ENCODE measurements at places on chromosomes 16 and 17.

- DNase-seq = no peak
Measured at GRCh38 chr16:46658925-46659324, 30.1 kb downstream of the VPS35 start.

- no peak for DNase-seq
Measured at GRCh38 chr17:17063546-17064122, 21.4 kb downstream of the MPRIP start.

DNA sequence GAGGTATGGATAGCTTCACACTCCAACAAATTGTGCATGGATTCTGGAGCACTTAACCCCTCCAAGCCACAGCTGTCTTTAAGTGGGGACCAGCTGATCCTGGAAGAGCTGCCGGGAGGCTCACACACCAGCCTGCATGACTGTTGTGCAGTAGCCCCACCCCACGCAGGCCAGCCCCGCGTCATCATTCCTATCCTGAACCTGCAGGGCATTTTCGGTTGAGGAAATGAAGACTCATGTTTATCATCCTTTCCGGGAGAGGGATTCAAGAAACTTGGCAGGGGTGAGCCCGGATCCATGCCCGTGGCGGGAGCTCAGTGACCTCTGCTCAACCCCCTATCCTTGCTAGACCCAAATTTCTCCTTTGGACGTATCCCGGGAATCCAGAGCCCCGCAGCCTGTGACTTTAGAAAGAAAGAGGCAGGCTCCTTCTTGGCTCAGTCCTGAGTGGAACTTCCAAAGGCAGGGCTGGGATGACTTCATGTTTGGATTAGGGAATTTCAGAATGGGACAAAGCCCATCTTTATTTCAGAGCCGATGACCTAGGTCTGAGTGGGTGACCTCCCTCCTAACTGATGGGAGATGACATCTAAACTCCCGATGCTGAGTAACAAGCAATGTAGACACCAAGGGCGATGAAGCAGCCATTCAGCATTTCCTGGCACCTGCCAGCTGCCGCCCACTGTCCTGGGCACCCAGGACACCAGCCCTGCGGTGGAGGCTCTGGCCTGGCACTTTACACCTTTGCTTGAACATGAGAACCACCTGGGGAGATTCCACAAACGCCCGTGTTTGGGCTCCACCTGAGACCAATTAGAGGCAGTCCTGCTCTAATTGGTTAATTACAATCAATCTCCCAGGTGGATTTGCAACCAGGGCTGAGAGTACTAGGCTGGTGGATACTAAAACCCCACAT is 43.3 kb upstream of the CMIP start:
- DNase-seq = peak; percentile 87

DNA sequence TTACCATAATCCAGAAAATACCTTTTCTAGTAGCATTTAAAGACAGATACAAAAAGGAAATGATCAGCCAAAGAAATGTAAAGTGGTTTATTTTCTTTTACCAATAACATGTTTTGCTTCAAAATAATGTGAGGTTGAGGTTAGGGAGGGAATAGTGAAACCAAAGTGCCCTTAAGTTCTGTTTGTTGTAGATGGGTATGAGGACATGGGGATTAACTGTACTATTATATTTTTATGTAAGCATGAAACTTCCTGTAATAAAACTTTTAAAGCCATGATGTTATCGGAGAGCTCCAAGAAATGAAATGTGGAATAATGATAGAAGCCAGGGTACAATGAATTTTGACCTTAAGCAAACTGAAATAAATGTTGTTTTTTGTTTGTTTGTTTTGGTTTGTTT is 9.9 kb downstream of the C16orf46 start:
- DNase-seq = no peak

DNA sequence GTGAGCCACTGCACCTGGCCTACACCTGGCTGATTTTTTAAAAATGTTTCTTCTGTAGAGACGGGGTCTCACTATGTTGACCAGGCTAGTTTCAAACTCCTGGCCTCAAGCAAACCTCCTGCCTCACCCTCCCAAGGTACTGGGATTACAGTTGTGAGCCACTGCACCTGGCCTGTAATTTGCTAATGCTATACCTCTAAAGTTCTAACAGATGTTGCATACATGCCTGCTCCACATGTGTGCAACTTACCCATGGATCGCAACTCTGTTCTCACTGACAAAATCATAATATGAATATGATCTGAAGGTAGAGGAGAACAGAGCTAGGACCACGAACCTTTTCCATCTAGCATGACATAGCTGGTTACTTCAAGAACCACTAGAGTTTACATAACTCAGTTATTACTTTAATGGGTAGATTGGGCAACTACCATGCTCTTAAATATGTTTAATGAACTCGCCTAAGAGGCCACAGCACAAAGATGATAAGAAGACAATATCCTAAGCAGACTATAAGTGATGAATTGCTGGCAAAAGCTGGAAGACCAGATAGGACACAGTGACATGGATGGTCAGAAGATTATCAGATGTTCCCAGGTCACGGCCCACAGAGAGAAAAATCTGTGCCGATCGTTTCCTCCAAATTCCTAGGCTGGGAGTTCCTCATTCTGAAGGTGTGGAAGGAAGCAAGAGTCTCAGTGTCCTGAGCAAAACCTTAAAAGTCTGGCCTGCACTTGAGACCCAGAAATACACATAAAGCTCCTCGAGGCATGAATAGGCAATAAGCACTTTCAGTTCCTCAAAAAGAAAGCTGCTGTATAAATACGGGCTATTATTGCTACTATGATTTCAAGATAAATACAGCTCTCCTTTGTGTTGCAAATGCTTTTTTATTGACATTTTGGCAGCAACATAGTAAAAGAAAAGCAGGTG is 53.6 kb upstream of the ICAM2 start:
- peak; percentile 1 for DNase-seq

DNA sequence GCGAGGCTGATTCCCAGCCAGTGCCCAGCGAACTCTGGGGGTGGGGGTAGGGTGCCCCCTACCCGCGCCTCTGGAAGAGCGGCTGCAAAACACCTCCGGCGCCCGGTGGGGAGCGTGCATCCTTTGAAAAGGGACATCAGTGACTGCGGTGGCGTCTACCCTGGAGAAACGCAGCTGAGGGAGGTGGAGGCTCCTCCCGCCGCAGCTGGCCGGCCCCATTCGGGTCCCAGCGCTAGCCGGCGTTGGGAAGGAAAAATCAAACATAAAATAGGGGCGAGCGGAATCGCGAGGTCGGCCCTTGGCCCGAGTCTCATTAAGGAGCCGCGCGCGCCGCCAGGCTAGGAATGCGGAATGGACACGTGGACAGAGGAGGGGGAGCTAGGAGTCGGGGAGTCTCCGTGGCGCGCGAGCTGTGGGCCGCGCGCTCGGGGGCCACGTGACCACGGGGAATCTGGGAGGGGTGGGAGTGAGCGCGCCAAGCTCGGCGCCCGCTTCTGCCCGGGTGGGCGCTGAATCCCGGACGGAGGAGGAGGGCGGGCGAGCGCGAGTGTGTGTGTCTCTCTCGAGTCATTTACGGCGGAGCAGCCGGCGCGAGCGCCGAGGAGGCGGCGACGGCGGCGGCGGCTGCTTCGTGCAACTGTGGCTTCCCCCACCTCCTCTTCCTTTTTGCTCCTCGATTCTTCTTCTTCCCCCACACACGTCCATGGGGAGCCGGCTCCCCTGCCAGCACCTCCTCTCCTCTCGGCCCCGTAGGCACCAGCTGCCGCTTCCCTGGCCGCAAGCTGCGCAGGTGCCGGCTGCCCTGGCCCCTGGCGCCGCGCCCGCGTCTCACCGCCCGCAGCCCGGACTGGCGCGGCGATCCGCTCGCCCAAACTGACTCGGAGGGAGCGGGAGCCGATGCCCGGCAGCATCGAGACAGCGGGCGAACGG is at the start of gene TMEM132E:
Gene TMEM132E (plus strand): TSS at position 566 of the 930 bp plus-strand sequence. CDS start 1,495 bp downstream, outside the sequence.
- DNase-seq = peak; percentile 51

DNA sequence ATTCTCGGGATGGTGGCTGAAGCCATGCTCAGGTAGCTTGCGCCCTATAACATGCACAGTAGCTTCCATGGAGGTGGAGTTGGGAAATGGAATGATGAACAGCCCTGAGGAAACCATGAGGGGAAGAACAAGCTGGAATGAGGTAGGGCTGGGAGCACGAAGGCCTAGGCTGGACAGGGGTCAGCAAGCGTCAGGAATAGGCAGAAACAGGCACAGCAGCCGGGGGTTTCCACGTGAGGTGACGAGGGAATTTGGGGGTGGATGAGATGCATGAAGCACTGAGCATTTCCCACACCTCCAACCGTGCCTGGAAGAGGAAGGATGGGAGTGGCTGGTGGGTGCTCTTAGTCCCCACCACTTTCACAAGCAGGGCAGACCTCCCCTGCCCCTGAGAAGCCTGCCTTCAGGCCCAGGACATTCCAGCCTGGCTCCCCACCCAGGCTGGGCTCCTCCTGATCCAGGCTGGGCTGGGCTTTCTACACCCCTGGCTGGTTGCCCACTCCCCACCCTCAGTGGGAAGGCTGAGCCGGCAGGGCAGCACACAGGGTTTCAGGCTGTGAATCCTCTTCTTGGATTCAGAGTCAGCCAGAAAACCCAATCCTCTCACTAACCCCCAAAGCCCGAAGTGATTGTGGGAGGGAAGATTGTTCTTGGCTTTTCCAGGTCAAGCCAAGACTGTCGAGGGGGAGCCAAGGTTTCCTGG is 21.9 kb downstream of the PLEKHG4 start:
- DNase-seq = peak; percentile 32

DNA sequence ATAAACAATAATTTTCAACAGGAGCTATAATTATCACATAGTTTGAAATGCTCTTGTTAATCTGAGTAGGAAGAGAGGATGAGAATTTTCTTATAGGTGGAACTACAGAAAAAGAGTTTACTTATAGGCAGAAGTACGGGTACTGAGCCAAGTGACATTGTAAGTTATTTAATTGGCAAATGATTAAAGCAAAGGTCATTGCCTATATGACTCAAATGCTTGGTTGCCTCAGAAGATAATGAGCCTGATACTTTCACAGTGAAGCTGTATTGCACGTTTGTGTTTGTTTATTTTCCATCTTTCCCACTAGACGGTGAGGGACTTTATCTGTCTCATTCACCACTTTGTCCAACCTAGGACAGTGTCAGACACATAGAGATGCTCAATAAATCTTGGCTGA is 749.3 kb downstream of the MAF start:
- no peak for DNase-seq

DNA sequence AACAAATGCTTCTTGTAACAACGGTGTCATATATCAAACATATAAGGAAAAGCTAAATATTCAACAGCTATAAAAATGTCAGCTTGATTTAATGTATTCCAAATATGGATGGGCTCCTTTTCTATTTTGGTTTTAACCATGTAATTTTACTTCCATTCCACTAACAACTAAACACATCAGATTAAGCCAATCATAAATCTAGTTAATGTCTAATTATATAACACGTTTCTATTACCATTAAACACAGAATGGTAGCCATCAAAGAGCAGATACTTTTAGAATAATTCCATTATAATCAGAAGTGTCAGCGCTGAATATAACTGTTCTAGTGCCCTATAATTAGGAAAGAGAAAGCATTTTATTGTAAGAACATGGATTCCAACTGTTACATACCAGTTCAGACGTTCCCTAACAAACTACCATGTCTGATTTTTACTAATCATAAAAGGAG is 10.0 kb downstream of the CMC2 start:
- no peak for DNase-seq

DNA sequence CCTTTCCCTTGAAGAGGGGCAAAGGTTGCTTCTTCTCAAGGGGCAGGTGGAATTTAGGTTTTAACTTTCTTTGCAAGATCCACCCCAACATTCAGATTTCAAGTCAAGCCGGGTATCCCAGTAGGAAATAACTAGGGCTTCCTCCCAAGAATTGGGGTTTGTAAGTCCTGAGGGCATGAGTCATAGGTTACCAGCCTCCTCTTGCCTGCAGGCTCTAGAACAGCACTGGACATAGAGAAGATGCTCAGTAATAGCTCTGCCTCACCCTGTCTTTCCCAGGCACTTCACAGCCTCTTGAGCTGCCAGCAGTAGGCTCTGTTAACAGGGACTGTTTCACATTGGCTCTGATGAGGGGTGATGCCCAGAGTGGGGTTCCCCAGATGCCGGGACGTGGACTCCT is 35.8 kb upstream of the ZFP90 start:
- peak; percentile 80 for DNase-seq

GRCh38 chr16:914440-914839 is 56.3 kb downstream of the LMF1 start:
- peak; percentile 27 for DNase-seq

- no peak for DNase-seq
Measured at GRCh38 chr17:20986767-20987510, 55.9 kb downstream of the USP22 start.

DNA sequence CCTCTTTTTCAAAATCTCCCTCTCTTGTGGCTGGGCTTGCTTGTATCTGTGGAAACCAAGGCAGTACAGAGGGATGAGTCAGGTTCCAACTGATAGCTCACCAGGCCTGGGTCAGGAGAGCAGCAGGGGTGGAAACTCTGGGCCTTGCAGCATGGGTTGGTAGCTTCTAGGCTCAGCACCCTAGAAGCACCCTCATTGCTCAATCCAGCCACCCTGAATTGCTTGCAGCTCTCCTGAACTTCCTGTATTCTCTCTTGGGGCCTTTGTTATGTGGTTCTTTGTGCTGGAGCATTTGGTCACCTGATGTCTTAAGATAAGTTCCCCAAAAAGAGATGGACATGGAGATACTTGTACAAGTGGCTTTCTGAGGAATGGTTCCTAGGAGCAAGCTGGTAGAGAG is 169.4 kb downstream of the IRX5 start:
- no peak for DNase-seq

GRCh38 chr16:29974291-29975133 is 844 bp downstream of the TAOK2 start:
- peak; percentile 44 for DNase-seq

- peak; percentile 66 for DNase-seq
Measured at GRCh38 chr17:41917679-41918313, 955 bp downstream of the ACLY start.

- DNase-seq = no peak
Measured at GRCh38 chr16:79041206-79041605, 559.3 kb downstream of the MAF start.

DNA sequence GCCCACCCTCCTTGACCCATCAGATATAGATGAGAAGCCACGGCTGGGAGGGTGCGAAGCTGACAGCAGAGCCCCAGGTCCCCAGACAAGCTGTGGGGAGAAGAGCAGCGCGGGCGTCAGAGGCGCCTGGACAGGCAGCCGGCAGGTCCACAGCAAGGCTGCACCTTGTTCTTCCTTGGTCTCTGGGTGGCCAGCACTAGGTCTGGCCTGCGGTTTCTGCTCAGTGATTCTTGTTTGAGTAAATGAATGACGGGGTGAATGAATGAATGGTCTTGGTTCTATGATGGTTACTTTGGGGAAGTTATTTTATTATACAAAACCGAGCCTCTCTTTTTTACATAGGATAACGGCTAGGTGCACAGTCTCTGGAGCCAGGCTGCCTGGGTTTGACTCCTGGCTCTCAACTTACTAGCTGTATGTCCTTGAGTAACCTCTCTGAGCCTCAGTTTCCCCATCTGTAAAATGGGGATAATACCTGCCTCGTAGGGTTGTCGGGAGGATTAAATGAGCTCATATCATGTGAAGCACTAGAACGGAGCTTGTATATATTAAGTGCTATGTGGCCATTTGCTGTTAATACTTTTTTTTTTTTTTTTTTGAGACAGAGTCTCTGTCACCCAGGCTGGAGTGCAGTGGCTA is 86.1 kb downstream of the RAB11FIP4 start:
- DNase-seq = no peak

- no peak for DNase-seq
Measured at GRCh38 chr16:46751381-46751780, 3.2 kb upstream of the MYLK3 start.

- DNase-seq = peak; percentile 50
Measured at GRCh38 chr16:66473654-66474519, 46.8 kb downstream of the BEAN1 start.

- peak; percentile 67 for DNase-seq
Measured at GRCh38 chr17:72724267-72724666, 368.2 kb downstream of the SLC39A11 start.

GRCh38 chr16:15517743-15518377 is 83.5 kb downstream of the BMERB1 start:
- DNase-seq = no peak

GRCh38 chr16:75342308-75342811 is 90.9 kb upstream of the BCAR1 start:
- DNase-seq = peak; percentile 82
